ENCODE measurements at places on chromosomes 6 and 20. TPM values are rescaled to one million over a fixed set of nuclear protein-coding genes. Genes with fewer than 3 reads are reported as not detected.

POLR1C gene
- 37.5 TPM for polyA plus RNA-seq

UBD gene
- polyA plus RNA-seq: not detected

ULBP2 gene
- polyA plus RNA-seq: 22.8 TPM

CTCFL gene
- not detected for polyA plus RNA-seq

KHDC1 gene
- 7.7 TPM for polyA plus RNA-seq

VTA1 gene
- 115 TPM for polyA plus RNA-seq

LY6G6F gene
- polyA plus RNA-seq: not detected

SFTA2 gene
- polyA plus RNA-seq: not detected

GSTA3 gene
- not detected for polyA plus RNA-seq

MUC22 gene
- polyA plus RNA-seq: not detected

HLA-DPB1 gene
- 11.2 TPM for polyA plus RNA-seq

RAET1E gene
- 0.22 TPM for polyA plus RNA-seq

CDYL gene
- 21.6 TPM for polyA plus RNA-seq

POM121L2 gene
- polyA plus RNA-seq: not detected

- DNase-seq: no peak
These were observed 1.4 kb upstream of the CHD6 start for GRCh38 chr20:41619360-41620100.

DNA sequence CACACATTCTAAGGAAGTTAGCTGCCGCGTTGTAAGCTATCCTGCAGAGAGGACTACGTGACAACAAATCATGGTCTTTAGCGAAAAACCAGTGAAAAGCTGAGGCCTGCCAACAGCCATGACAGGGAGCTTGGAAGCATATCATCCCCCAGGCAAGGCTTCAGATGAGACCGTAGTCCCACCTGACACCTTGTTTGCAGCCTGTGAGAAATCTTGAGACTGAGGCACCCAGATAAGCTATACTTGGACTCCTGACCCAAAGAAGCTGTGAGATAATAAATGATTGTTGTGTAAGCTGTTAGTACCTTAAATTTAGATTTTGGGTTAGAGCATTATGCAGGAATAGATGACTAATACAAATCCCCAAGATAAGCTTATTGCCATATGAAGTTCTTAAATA, 45.4 kb upstream of the SENP6 start:
- no peak for DNase-seq

GRCh38 chr6:20112841-20113240, 99.4 kb downstream of the MBOAT1 start:
- DNase-seq: no peak

DNA sequence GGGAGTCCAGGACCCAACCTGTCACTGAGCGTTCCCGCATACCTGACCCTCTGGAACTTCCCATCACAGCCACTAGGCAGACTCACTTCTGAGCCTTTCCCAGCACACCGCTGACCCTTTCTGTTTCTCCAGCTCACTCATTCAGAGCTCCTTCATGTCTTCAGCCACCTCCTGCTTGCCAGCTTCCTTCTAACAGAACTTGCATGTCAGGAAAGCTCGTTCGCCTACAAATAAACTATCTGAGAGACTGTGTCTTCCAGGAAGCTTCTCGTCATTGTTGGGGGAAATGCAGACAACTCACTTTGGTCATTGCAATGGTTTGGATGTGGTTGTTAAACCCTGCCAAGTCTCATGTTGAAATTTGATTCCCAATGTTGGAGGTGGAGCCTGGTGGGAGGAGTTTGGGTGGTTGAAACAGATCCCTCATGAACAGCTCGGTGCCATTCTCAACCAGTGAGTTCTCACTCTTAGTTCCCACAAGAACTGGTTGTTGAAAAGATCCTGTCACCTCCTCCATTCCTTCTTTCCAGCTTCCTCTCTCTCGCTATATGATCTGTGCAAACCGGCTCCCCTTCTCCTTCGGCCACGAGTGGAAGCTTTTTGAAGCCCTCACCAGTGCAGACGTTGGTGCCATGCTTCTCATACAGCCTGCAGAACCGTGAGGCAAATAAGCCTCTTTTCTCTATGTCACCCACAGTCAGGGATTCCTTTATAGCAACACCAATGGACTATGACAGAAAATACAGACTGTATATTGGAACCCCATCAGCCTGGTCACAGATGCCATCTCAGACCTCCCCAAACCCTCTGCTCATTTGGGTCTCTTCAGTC, 1.4 kb upstream of the MUC21 start:
- peak; percentile 38 for DNase-seq

- DNase-seq: no peak
These were observed 19.8 kb downstream of the HEY2 start for GRCh38 chr6:125769147-125769783.

DNA sequence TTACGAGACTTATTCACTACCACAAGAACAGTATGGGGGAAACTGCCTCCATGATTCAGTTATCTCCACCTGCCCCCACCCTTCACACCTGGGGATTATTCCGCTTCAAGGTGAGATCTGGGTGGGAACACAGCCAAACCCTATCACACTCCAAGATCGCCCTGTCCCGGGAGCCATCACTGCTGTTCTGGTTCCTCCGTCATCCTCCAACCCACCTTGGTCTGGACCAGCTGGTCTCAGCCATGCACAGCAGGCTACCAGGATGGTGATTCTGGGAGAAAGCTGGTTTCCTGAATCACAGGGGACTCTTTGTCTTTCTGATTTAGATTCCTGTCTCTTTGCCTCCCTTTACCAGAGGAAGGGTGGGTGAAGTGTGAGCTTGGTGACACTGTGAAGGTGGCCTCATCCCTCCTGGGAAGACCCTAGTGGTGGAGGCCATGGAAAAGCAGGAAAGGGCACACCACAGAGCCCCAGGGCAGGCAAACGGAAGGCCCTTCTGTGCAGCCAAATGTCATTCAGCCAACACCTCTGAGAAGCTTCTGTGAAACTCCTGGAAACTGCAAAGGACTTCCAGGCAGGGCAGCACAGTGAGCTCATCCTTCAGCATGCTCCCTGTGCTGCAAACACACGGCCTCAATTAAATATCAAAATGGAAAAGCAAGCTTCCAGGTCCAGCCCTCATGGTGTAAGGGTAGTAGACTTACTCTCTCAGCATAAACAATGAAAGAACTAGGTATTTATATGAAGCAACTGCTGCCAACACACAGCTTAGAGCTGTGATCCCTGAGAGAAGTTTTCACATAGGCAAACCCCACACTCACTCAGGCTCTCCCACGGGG, 169.8 kb downstream of the ANKRD60 start:
- no peak for DNase-seq

- no peak for DNase-seq
These were observed 2.8 kb downstream of the KCNQ5 start for GRCh38 chr6:72624557-72625160.

DNA sequence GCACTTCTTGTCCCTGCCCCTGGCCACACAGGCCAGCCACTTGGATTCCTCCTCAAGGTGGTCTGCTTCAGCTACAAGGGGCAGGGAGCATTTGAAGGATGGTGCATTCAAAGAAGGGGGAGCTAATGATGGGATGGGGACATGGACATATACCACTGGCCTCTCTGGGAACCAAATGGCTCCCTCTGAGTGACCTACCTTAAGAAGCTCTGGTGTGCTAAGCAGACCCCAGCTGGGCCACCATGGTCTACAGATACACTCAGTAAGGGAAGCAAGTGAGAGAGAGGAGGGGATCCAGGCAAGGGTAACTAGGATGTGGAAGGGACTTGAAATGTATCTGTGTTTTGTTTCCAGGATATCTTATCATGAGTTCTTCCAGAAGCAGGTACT, 62.4 kb downstream of the TTI1 start:
- no peak for DNase-seq

- no peak for DNase-seq
These were observed 357.5 kb downstream of the HDGFL1 start for GRCh38 chr6:22926790-22927354.

DNA sequence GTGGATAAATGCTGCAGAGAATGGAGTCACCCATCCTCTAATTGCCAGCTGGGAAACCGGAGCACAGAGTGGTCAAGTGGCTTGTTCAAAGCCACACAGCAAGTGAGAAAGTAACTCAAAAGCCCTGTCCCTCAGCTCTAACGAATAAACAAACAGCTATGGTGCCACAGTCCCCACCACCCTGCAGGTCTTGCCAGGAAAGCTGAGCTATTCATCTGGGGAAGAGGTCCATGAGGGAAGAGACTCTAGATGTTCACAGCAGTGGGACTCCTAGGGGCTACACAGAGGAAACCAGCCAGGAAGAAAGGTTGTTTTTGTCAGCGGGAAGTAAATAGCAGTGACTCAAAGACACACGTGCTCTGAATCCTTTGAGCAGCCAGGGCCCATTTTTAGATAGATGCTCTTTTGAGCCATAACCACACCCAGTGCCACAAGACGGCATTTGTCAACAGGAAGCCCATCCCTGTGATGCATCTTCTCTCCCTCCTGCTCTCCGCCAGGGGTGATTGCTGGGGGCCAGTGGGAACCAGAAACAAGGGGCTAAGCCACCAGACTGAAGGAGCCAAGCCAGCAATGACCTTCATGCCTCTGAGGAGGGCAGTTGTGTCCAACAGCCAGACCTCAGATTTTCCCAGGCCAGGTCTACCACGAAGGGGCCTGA, 32.4 kb upstream of the TCP11 start:
- no peak for DNase-seq

DNA sequence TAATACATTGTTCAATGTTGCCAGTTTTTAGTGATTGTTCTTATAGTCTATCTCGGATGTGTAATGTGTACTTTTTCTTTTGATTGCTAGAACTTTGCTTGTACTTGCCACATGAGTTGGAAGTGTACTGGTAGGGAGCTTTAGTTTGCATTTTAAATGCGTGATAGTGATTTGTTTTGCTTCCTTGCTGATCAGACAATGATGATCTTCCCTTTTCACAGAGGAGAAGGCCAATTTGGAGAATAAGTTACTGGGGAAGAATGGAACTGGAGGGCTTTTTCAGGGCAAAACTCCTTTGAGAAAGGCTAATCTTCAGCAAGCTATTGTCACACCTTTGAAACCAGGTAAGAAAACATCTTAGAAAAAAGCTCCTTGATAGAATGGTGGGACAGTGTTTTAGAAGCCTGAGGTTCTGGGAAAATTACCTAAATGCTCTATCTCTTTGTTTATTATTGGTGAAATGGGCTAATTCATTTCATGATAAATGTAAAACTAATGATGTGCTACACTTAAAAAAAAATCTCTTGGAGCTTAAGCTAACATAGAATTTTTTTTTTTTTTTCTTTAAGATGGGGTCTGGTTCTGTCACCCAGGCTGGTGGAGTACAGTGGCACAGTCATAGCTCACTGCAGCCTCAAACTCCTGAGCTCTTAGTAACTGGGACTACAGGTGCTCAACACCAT, 20.9 kb downstream of the TPX2 start:
- no peak for DNase-seq

- DNase-seq: no peak
These were observed 48.1 kb downstream of the NOL4L start for GRCh38 chr20:32536851-32537656.

- DNase-seq: no peak
These were observed 166.3 kb upstream of the EEF1E1 start for GRCh38 chr6:8268606-8269005.

DNA sequence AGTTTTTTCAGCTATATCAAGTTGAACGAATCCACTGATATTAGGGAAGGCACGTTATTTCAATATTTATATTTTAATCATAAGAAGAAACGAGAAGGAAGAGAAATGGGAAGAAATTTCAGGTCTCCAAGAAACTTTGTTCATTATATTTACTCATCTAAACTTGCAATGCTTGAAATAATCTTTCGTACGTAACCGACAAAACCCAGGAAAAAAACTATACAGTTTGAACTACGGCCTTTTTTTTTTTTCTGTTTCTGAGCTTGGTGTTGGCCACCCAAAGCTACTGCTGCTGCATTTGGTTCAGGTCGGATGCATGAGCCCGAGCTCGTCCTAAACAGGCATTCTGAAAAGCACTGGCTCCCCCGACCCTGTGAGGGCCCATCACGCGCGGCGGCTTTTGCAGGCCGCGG, 548 bp downstream of the PERP start:
- DNase-seq: no peak

DNA sequence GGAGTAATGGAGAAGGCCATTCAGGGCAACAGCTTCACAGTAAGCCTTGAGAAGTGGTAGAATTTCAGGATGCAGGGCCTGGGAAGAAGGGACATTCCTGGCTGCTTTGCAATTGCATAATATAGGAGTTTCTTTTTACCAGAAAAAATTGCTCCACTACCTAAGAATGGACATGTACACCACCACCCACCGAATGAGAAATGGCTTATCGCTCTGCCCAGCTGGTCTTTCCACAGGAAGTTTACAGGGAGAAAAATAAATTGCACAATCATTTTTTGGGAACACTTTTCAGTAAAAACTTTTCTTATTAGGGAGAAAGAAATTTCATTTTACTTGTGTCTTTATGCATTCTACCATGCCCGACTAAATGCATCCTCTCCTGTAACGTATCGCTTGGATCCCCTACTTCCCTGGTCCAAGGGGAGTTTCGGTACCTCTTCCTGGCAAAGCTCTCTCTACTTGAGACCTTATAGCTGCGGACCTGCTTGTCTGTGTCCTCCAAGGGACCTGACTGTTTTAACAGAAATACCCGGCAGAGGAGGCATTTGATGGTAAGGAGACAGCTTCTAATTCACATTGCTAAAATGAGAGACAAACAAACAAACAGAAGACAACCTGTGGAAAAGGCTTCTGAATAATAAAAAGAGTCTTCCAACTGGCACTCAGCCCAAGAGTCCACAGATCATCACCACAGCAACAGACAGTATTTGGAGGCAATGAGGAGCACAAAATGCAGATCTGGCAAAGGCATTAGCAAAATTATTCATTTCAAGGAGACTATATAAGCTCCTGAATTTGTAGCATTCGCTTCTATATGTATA, 54.2 kb downstream of the MAP3K5 start:
- no peak for DNase-seq

GRCh38 chr20:47775039-47775438, 10.2 kb downstream of the SULF2 start:
- DNase-seq: no peak

- DNase-seq: peak; percentile 98
These were observed 223.6 kb upstream of the CITED2 start for GRCh38 chr6:139597771-139598755.

DNA sequence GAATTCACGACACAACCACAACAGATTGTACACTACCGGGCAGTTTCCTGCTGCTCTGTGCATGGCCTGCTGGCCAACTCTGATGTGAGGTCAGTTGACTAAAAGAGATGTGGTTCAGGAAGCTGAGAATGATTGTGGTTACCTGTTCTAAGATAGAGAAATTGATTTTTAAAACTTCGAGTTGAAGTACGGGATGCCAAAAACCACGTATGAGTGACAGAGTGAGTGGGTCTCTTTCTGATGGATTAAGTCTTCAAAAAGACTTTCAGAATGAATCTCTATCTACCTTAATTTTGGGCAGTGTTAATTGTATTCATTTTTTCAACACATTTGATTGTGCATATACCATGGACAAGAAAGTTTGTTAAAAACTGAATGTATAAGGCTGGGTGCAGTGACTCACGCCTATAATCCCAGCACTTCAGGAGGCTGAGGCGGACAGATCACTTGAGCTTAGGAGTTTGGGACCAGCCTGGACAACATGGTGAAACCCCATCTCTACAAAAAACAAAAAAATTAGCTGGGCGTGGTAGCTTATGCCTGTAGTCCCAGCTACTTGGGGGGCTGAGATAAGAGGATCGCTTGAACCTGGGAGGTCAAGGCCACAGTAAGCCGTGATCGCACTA, 121.2 kb downstream of the SGK1 start:
- no peak for DNase-seq
